ENCODE measurements at places on chromosomes 5 and 9. TPM values are rescaled to one million over a fixed set of nuclear protein-coding genes. Genes with fewer than 3 reads are reported as not detected.

AGTPBP1 gene
- total RNA-seq, result 34.7 TPM

GRCh38 chr5:66436721-66437120 lies 159.5 kb upstream of the MAST4 start:
- H3K4me3 ChIP-seq, result no peak overlapping the region
- H3K27ac ChIP-seq, result no peak overlapping the region
- no peaks in the 10 kb centered on the region for H3K36me3 ChIP-seq
- H3K4me1 ChIP-seq, result no peaks in the 10 kb centered on the region

GPX8 gene
- total RNA-seq, result 5.1 TPM

- no peak overlapping the region for H3K4me3 ChIP-seq
- H3K4me1 ChIP-seq, result no peaks in the 10 kb centered on the region
- no peak overlapping the region for H3K27ac ChIP-seq
Observed at GRCh38 chr9:122955961-122956360, 15.1 kb downstream of the RABGAP1 start.

BTNL3 gene
- total RNA-seq, result not detected

DNA sequence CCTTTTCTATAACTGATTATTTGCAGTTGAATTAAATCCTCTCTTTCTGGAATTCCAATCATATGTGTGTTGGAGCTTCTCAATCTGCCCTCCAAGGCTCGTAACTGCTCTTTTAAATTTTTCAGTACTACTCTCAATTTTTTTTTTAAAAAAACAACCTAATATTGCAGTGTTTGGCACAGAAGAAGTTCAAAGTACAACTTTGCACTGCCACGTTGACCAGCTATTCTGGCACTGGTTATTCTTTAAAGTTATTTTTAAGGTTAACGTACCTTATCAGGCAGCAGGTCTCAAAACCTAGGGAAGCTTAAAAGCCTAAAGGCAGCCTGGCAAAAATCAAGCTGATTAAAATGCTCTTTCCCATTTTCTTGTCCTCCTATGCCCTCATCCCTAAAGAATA lies 120.5 kb downstream of the GHR start:
- no peak overlapping the region for H3K4me3 ChIP-seq
- H3K27me3 ChIP-seq, result no peaks in the 10 kb centered on the region
- H3K36me3 ChIP-seq, result no peaks in the 10 kb centered on the region
- DNase-seq, result no peak
- no peak overlapping the region for H3K27ac ChIP-seq

Measured in thymus (tissue), 14 donors.